Endothelial cell (in vitro differentiated cells): ENCODE measurements at places on chromosomes 4 and X.

- DNase-seq, result no peak
These were observed 159.6 kb upstream of the CTSO start for GRCh38 chr4:156113138-156113765.

DNA sequence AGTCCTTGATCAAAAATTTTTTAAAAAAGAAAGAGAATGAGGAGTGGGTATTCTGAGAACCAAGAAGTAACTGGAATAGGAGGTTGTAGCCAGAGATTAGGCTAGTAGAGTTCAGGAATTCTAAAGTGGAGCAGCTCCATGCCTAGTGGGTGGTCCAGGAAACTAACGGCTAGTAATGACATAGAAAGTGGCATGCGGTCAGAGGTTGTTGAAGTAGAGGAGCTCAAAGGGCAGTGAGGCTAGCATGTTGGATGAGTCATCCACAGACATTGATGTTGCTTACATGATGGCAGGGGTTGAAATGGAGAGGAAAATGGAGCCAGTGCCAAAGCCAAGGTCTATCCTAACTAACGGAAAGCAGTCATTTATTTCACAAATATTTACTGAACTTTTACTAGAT lies 42.1 kb downstream of the TEX13B start:
- no peak for DNase-seq

- no peak for DNase-seq
These were observed 114.5 kb downstream of the TSPAN7 start for GRCh38 chrX:38675856-38676255.

DNA sequence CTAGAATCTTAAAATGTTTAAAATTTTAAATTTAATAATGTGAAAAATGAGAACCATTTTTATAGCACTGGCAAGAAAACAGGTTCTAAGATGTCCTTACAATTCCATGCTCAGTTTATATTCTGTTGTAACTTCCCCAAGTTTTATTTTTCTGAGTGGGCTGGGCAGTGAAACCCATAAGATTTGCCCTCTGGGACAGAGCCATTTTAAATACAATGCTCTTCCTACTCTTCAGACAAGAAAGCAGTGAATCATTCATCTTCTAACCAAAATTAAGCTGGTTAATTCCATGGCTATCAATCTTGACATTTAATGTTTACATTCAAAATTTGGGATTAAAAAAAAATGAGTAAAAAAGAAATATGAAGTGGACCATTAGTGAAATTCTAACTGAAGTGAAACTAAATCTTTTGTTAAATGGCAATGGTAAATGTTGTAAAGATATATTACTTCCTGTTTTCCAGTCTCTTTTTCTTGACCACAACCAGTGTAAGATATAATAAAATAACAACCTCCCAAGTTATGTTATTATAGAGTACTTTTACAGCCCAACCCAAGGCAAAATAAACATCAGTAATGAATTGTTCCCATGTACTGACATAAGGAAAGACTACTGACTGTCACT lies 37.2 kb upstream of the PTPN13 start:
- DNase-seq, result no peak

DNA sequence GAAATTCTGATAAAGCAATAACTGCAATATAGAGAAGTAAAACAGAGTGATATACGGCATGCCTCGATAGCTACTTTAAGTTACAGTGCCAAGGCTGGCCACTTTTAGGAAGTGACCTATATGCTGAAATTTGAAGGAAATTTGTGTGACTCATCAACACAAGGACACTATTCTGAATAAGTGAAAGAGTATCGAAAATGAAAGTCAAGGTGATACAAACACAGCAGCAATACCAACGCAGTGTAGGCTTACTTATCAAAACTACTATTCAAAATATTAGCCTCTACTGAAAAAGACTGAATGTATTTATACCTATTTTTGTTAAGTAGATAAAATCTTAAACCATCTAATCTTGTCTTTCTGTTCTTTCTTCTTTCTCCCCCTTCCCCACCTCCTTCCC lies 459.9 kb upstream of the GNPDA2 start:
- DNase-seq, result no peak

GRCh38 chr4:129384974-129385373 lies 289.0 kb downstream of the C4orf33 start:
- no peak for DNase-seq

DNA sequence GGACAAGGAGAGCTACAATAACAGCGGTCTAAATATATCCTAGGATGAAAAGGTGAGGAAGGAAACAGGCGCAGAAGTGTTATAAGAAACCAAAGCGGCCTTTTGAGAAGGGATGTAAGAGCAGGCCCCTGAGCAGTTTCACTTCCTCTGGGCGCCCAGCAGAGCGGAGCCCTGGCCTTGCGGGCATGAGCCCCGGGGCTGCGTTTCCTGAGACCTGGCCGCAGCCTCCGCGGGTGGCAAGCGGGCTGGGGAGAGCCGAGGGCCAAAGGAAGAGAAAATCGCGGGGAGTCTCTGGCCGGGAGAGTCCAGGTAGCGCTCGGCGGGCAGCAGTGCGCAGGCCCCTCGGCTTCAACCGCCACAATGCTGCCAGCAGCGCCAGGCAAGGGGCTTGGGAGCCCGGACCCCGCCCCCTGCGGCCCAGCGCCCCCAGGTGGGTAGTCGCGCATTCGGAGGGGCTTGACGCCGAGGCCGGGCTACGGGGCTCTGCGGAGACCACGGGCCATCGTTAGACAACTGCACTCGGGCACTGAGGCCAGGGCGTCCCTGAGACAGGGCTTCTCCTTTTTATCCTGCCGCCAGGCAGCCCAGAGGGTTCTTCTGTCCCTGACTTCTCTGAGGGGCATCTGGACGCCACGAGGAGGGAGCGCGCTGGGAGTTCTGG lies at the start of gene BANK1:
Gene BANK1 (plus strand): TSS at position 210 of the 661 bp plus-strand sequence. CDS start 151 bp downstream, at position 361.
- peak; percentile 89 for DNase-seq

- DNase-seq, result no peak
These were observed 49.2 kb downstream of the MFAP3L start for GRCh38 chr4:169976951-169977350.

- DNase-seq, result no peak
These were observed 95.5 kb downstream of the C4orf51 start for GRCh38 chr4:145775406-145775805.

GRCh38 chr4:122005064-122005755 lies 53.4 kb upstream of the TRPC3 start:
- no peak for DNase-seq

- DNase-seq, result no peak
These were observed 1.2 kb downstream of the ELF2 start for GRCh38 chr4:139175646-139176301.

DNA sequence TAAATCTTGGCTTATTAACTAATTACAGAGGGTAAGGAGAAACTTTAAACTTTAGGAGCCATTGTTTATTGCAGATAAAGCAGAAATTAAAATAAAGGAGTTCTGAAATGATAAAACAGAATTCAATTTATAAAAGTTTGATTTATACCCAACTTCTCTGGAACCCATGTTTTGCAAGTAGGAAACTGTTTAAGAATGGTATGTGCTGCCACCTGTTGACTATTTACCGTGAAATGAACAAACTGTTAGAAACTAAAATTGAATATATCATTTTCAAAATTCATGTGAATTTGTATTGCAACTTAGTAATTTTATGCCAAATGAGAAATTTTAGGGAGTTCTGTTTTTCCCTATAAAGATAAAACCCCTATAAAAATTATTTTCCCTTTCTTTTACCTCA lies 11.0 kb upstream of the TBC1D8B start:
- no peak for DNase-seq

DNA sequence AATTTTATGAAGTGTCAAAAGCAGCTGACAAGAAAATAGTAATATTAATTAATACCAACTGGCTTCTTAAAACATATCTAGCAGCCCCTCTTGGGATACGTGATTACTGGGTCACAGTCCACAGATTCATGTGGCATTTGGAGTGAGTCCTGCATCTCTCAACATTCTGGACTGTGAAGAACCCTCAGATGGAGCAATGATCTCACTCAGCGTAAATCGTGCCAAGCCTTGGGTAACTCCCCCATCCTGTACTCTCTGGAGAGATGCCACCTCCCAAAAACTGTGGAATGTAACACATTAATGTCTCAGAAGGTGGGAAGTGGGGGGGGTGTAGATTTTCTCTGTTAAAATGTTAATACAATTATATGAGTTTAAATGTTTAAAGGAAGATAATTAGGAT lies 118.2 kb upstream of the IQCM start:
- DNase-seq, result no peak

GRCh38 chrX:121161501-121161933 lies 114.1 kb downstream of the GLUD2 start:
- no peak for DNase-seq

GRCh38 chrX:56499372-56499771 lies 64.1 kb upstream of the UBQLN2 start:
- DNase-seq, result no peak

DNA sequence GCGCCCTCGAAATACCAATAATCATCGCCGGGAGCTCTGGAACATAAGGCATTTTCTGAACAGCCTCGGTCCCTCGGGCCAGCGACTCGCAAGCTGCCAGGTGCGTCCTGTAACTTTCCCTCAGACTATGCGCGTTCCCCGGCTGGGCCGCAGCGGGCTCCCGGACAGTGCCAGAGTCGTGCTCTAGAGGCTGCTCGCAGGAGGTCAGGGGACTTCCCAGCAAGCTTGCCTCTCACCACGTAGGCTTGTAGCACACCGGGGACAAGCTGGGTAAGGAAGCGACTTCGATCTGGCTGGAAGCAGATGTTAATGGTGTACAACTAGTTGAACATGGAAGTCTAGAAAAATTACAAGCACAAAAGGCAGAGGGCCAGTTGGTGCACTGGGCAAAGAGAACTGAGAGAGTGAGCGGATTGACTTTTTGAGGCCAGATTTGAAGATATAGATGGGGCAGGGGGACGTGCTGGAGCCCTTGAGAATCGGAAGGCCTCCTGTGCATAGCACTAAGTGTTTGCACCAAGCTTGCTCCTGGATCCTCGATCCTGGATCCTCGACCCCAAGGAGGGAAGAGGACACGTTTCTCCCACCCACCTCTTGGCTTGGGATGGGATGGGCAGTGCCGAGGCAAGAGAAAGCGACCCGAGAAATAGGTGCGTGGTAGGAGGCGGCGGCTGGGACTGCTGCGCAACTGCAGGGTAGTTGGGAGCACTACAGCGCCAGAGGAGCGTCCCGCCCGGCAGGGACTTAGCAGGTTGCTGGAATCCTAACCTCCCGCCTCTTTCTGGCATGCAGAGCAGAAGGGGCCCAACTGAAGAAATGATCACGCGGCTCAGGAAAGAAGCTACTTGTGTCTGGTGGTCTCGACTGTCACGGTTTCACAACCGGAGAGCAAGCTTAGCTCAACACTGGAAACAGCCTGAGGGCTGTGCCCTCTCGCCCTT lies 19.9 kb upstream of the ZIC3 start:
- DNase-seq, result no peak

DNA sequence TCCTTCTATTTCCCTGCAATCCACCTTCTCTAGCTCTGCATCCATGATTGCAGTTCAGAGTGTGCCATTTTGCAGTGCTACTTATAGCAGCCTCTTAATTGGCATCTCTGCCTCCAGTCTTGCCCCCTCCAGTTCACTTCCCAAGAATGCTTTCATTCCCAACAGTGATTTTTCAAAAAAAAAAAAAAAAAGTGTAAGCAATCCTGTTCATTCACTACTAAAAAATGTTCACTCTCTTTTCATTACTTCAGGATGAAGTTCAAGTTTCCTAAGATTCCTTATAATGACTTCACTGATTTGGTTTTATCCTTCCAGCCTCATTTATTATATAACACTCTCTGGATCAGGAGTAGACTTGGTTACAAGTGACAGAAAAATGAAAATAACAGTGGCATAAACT lies 124.7 kb upstream of the LNX1 start:
- DNase-seq, result no peak

DNA sequence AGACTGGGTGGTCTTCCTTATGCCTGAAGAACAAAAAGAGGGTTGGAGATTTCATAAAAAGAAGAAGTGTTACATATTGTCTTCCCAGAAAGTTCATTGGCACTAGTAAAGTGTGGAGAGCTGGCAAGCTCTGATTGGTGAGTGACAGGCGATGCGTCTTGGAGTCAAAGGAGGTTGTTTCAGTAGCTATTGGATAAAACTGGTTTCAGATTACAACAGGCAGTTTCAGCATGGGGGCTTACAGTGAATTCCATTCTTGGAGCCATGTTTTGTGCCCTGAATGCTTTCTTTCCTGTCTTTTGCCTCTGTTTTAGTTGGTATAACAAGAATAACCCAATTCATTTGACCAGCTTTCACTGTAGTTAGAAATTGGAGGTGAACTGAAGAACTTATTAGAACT lies 750.5 kb downstream of the ADGRL3 start:
- DNase-seq, result no peak

DNA sequence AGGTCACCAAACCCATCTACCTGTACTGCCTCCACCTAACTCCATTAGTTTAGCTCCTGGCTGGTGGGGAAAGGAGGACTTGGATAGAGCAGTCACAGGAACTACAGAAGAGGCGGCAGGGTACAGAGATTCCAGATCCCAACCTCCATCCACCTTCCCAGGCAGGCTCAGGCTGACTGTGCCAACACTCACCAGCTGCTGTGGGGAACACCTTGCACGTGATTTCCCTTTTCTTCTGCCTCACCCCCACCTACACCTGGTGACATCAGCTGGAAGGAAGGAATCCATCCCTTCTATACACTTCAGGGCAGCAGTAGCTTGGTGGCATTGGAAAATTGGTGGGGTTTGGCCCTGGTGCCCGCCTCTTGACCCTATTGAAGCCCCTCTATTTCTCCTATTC lies 41.5 kb downstream of the EFNB1 start:
- no peak for DNase-seq

DNA sequence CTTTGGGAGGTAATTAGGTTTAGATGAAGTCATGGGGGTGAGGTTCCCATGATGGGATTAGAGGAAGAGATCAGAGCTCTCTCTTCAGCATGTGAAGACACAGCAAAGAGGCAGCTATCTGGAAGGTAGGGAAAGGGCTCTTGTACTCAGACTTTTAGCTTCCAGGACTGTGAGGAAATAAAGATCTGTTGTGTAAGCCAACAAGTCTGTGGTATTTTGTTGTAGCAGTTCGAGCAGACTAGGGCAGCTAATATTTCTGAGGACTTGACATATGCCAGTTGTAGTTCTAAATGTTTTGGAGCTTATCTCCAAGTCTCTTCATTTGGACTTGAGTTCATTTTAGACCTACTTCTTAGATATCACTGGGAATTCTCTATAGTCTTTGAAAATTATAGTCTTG lies 137.3 kb upstream of the PDE5A start:
- no peak for DNase-seq

GRCh38 chr4:82360298-82361177 lies 13.3 kb downstream of the HNRNPD start:
- peak; percentile 17 for DNase-seq

- no peak for DNase-seq
These were observed 7.1 kb downstream of the TASL start for GRCh38 chrX:30570505-30570904.

- DNase-seq, result no peak
These were observed 15.8 kb downstream of the RBM10 start for GRCh38 chrX:47160781-47161180.

- peak; percentile 17 for DNase-seq
These were observed 40.4 kb downstream of the GAK start for GRCh38 chr4:891747-892146.

GRCh38 chr4:151606061-151606460 lies 154.7 kb downstream of the GATB start:
- no peak for DNase-seq

DNA sequence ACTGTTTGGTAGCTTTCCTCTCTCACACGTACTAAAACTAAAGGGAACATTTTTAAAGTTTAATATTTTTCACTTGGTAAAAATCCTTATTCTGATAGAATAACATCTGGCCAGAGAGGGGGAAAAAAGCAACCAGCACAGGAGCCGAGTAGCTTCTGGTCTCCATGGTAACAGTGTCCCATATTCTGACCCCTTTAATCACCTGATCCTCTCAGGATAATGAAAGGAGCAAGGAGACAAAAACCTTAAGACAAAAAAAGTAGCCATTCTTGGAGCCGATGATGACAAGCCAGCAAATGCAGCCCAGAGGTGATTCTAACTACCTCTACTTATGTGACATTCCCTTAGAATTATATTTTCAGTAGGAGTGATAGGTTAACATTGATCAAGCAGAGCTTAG lies 126.6 kb downstream of the SLC39A8 start:
- DNase-seq, result no peak
